Esophagus mucosa (tissue), 1 donor: ENCODE measurements at places on chromosomes 3 and 15.
A peak's percentile ranks its signal among the peaks of the same experiment; 100 is the strongest.

DNA sequence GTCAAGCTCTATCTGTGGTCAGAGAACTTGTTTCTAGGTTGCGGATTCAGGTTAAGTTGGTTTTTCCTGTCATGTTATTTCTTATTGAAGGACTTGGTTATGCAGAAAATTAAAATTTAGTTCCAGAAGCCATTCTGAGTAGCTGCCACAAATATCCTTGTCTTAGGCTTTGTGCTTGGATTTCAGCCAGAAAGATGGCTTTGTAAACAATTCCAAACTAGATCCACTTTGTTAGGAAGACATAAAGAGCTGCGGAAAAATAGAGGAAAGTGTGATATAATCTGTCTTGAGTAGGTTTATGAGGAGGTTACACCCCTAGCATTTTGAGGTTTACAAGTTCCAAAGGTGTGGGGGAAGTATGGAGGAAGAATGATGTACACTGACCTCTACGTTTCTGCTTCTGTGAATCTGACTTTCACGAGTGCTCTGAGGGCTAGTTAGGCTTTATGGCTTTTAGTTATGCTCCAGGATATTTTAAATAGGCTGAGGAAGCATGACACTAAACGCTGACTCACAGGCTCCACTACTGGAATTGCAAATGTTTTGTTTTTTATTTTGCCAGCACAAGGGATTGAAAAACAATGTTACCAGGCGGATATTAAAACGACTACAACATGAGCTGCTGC is 46.3 kb upstream of the UTS2B start:
- no peak for ATAC-seq

DNA sequence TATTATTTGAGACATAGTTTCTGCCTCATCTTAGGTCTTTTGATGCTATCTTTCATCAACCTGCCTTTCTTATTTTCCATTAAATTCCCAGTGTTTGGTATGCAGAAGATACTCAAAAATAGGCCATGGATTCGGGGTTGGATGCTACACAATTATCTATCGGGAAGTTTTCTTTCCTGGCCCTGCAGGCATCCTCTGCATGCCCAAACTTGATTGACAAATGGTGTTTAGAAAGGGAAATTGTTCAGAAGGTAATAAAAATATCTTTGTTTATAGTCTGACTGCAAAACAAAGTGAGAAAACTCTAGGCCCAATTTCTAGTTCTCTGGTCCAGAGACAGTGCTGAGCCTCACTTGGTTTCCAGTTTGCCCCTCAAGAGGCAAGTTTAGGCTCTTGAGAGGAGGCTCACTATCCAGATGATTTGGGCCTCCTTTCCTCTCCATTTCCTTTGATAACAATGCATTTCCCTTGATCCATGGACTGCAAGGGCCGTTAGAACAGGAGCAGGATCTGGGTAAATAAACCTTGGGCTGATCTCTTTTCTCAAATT is 157.1 kb upstream of the DPH6 start:
- no peak for ATAC-seq

DNA sequence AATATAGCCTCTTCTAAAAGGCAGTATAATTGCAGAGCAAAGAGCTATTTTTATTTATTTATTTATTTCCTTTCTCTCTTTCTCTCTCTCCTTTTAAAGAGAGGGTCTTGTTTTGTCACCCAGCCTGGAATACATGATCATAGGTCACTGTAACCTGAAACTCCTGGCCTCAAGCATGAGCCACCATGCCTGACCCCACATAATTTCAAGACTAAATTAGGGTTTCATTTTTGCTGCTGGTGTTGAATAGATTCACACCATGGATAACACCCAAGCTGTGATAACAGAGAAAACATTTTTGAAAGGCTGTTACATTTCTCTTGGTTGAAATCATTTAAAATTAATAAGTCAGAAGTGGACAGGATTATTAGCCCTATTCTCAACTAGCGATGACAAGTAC is 131.6 kb downstream of the LEKR1 start:
- ATAC-seq: no peak

- no peak for ATAC-seq
Observed at GRCh38 chr15:90782442-90782841, 65.3 kb downstream of the BLM start.

DNA sequence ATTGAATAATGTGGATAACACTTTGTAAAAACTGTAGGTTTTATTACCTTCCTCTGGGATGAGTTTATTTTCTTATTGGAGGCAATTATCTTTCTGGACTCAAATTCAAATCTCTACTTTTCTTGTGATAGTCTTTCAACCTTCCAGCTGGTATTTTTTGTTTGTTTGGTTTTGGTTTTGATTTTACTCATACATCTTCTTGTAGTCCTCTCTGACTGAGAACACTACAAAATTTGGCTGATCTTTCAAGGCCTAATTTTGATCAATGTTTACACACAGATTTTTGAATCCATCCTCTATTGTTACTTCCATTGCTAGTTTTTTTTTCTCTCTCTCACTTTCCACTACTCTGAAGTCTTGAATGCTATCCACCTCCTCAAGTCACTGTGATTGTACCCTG is 303.8 kb upstream of the NECTIN3 start:
- no peak for ATAC-seq

- no peak for ATAC-seq
Observed at GRCh38 chr3:75220932-75221331, 443.2 kb upstream of the FRG2C start.

DNA sequence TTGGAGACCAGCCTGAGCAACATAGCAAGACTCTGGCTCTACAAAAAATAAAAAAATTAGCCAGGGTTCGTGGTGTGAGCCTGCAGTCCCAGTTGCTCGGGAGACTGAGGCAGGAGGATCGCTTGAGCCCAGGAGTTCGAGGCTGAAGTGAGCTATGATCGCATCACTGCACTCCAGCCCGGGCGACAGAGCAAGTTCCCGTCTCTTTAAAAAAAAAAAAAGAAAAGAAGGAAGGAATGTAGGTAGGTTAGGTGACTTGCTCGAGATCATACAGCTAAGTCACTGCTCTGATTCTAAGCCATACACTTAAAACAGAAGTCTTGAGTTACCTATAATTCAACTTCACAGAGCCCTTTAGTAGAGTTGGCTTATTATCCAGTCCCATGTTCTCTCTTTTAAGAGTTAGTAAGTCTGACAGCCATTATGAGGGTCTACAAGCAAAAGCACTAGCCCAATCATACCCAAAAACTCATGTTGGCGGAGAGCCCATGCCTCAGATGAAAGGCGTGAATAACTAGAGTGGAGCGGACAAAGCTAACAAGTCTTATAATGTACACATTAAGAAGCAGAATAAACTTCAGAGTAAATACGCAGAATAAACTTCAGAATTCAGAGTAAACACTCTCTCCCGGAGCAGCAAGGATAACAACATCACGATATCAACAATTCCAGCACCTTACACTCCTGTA is 768 bp downstream of the AAGAB start:
- ATAC-seq: no peak

- ATAC-seq: no peak
Observed at GRCh38 chr3:99663977-99664376, 25.6 kb downstream of the COL8A1 start.

GRCh38 chr3:133371181-133371580 is 28.7 kb upstream of the BFSP2 start:
- ATAC-seq: no peak

DNA sequence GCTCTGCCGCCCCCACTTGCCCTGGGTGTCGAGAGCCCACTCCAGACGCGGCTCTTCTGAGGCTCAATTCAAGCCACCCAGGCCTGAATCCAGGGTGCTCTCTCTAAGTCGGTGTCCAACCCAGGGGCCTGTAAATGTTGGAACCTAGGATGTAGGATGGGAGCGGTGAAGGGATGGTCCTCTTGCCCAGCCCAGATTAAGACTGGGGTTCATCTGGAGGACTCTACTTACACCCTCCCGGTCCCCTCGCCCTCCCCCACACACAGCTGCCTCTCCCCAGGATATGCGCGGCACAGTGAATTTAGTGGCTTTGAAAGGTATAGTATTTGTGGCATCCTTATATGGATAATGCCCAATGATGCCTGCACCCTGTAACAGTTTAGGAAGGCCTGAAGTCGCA is 822 bp upstream of the FBN1 start:
- peak; percentile 5 for ATAC-seq

DNA sequence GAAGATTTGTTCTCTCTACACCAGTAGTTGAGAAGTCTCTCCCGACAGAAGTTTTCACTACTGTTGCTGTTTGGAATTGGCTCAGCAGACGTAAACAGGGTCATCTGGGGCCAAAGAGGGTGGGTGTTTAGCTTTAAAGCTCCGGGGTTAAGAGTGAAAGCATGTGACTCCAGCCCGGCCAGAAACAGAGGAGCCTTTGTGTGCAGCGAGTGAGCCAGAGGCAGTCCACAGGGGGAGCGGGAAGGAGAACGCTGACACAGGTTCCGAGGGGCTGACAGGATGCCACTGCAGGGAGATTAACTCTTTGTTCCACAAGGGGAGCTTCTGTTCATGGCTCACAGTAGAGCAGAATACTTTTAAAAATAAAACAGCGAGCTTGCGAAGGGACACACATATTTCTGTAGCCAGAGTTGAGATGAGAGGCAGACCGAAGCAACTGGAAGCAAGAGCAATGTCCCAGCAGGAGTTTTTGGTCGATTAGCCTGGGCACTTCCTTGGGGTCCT is 26.9 kb downstream of the BMF start:
- ATAC-seq: peak; percentile 32

DNA sequence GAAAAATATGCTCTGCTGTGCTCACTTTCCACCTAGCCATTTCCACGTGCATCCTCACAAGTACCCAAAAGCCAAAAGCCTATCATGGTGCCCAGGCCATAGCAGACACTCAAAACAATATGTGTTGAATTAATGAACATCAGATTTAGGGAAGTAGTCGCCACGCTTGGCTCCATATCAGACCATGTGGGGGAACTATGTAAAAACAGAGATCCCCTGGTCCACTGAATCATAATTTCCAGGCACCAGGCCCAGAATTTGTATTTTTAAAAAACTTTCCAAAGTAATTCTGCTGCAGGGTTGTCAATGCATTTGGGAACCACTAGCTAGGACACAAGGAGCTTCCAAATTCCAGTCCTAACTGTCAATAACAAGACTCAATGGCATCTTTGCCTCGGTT is 77.3 kb downstream of the CNTN3 start:
- ATAC-seq: no peak

DNA sequence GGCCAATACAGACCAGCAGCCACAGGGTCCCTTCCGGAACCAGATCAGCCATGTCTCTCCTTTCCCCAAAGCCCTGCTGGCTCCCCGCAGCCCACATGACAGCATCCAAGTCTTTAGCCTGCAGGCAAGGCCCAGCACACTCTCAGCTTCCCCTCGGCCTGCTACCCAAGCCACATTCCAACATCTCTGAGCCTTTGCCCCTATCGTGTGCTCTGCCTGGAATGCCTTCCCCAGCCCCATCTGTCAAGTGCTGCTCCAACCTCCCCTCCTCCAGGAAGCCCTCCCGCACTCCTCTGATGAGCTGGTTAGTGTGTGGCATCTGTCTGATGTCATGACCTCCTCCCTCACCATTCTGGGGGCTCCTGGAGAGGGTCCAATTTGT is 8.5 kb downstream of the PLXND1 start:
- ATAC-seq: no peak

DNA sequence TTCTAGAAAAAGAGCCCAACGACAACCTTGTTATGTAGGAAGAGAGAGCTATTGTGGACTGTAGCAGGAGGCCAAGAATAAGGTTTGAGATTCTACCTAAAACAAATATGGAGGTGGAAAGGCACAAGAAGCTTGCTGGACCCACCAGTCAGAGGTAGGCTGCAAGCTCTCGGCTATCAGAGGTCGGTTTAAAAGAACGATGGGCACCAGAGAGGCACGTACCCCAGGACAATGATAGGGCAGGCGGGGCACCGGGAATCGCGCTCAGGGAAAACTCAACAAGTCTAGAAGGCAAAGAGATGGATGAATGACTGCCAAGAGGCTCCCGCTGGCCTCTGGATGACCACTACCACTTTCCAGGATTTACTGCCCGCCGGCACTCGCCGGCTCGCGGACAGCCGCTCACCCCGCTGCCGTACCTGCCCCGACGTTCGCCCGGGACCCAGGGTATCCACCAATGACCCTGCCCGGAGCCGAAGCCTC is 1.1 kb downstream of the HDGFL3 start:
- no peak for ATAC-seq

DNA sequence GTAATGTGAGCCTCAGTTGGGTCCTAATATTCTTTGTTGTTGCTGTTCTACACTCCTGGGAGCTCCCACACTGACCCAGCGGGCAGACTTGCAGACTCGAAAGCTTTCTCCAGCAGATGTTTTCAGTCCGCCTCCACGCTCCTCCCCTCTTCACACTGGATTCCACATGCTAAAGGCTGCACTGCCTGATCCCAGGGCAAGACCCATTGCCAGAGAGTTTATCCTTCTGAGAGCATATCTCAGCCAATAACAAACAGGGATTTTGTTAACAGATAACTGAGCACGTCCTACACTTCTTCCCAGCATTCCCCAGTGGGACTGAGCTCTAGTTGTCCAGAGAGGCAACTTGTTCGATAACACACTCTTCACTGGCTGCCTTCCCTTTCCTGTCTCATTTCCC is 8.0 kb upstream of the COL6A6 start:
- ATAC-seq: no peak

- no peak for ATAC-seq
Observed at GRCh38 chr3:9316881-9317361, 45.9 kb upstream of the THUMPD3 start.

DNA sequence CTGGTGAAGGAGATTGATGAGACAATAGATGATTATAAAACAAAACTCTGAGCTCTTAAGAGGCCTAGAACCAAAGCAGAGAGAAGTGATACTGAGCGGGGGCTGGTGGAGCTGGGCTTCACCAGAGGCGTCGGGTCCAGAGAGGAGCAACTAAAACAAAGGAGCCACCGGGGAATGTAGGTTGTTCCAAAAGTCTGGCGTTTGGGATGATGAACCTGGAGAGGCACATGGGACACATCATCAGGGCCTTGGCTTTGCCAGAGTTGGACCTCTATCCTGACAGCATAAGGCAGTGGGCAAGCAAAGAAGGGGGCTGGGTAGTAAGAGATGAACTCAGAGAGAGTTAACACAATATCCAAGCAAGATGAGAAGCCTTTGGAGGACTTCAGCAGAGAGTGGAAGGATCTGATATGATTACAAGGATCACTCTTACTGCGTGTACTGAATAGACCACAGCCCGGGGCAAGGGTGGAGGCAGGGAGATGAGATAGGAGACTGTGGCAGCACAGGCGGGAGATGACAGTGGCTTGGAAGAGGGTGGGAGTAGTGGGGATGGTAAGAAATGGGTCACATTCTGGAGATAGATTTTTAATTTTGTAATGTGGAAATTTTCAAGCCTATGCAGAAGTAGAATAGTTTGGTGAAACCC is 36.0 kb upstream of the RASA2 start:
- ATAC-seq: no peak

DNA sequence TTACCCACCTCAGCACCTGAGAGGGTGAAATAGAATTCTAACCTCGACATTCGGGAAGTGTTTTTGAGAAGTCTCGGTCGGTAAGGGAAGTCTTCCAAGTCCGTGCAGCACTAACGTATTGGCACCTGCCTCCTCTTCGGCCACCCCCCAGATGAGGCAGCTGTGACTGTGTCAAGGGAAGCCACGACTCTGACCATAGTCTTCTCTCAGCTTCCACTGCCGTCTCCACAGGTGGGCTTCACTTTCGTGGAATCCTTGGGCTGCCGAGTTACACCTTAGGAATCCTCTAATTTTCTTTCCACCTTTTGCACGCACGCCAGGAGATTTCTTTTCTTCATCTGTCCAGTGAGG is 775 bp downstream of the CCNDBP1 start:
- ATAC-seq: peak; percentile 37

GRCh38 chr15:73781038-73781925 is 28.1 kb upstream of the INSYN1 start:
- ATAC-seq: peak; percentile 32

GRCh38 chr3:11582191-11582968 is 61.3 kb downstream of the VGLL4 start:
- peak; percentile 80 for ATAC-seq
